PC-3 (cell line): ENCODE measurements at places on chromosomes 11 and 22. TPM values are rescaled to one million over a fixed set of nuclear protein-coding genes. Genes with fewer than 3 reads are reported as not detected.

CLMP gene
- total RNA-seq: 30.4 and 33.0 TPM in 2 replicates

POLR2L gene
- total RNA-seq: 661 and 1,148 TPM in 2 replicates

WNT11 gene
- 0.40 and 1.6 TPM in 2 replicates for total RNA-seq

- DNase-seq: no peak
- no peaks in the 10 kb centered on the region for H3K4me1 ChIP-seq
- H3K36me3 ChIP-seq: no peaks in the 10 kb centered on the region
These were observed 93.8 kb downstream of the MIAT start for GRCh38 chr22:26751217-26751616.

DNA sequence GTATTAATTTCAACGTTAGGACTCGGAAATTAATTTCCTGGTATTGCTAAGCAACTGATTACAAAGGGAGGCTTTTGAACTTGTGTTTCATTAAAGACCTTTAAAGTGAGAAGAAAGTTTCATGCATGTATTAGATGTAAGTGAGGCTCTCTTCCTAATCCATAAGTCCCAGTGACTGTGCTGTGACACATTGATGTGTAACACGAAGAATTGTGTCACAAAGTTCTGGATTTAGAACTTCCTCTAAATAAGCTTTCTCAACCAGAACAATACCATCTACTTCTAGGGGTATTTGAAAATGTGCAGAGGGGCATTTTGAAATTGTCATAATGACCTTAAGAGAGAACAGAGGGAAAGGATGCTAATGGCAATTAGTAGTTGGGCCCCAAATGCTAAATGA lies 14.4 kb downstream of the DCUN1D5 start:
- no peak overlapping the region for H3K4me3 ChIP-seq
- DNase-seq: no peak
- peaks cover 62% of the 10 kb centered on the region for H3K36me3 ChIP-seq

DNA sequence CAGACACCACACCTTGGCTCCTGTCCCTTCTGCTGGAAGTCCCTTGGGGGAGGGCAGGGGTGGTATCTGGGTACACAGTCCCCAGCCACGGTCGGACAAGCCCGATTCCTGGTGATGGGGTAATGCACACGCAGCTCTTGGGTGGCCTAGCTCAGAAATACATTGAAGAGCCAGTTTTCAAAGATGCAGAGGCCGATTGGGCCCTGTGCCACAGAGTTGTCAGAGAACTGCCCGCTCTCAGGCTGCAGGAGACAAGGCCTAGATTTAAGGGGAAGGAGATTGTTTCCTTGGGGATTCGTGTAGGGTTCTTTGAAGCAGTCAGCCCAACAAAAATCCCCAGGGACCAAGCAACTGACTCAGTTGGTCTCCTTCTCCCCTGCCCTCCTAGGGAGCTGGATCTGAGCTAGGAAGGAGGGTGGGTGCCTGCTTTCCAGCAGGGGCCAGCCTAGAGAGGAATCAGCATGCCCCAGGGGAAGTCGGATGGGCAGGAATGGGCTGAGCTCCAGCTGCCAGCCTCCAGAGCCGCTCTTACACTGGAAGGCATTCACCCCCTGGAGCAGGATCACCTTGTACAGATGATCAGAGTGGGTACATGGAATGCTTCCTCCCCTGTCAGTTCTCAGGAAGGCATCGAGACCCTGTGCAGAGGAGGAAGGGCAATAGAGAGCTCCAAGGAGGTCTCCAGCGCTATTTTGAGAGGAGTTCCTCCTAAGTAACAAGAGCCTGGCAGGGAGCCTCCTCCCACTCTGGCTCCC lies 3.3 kb upstream of the SCN4B start:
- no peak overlapping the region for H3K27ac ChIP-seq
- H3K4me1 ChIP-seq: peaks cover 15% of the 10 kb centered on the region; the same call in 1 of the 2 replicates
- peak overlapping the region; percentile 6; the same call in 1 of the 2 replicates for H3K4me3 ChIP-seq
- H3K36me3 ChIP-seq: no peaks in the 10 kb centered on the region
- DNase-seq: no peak
